Frontal cortex (tissue), 4 donors: ENCODE measurements at places on chromosomes 11 and 22. TPM values are rescaled to one million over a fixed set of nuclear protein-coding genes. Genes with fewer than 3 reads are reported as not detected.

CLDN5 gene
- 84.8 TPM for total RNA-seq

CENPM gene
- total RNA-seq: 3.7 TPM

GAB4 gene
- not detected for total RNA-seq

CEP57 gene
- total RNA-seq: 101 TPM
